ENCODE measurements at places on chromosomes 13 and 19.

DNA sequence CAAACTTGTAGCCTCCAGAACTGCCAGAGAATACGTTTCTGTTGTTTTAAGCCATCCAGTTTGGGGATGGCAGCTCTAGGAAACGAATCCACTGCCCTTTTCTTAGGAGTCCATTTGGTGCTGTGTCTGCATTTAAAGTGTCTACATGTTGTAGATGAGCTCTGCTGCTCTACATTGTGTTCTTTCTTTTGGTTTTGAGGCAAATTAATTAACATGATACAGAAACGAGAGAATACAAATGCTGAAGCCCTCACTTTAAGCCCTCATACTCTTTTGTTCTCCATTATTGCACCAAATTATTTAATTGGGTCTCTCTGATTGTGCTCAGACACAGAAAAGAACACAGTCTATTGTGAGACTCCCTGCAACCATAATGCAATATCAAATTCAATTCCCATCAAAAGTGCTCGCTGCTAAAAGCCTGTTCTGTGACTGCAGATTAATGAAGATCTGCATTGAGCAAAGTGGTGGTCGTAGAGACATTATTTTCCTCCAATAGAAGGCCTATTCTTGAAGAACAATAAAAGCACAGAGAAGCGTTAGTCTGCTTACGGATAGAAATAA is 166.3 kb upstream of the SOX21 start:
- DNase-seq: no peak

DNA sequence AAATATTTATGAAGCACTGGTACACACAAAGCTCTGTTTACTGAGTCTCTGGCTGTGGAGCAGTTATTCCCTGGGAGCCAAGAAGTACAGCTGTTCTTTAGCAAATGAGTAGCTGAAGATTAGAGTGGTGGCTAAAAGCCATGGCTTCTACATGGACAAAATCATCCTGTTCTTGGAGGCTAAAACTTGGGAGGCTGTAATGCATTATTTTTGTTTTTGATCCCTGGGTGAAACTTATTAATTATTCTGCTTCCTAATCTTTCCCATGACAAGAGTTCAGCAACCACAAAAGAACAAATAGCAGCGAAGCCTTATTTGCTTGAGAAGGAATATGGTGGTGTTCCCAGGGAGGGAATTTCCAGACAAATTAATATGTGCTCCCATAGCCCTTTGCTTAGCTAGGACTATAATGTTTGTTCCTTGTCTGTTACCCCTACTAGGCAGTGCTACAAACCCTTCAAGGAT is 109.5 kb downstream of the DCT start:
- no peak for DNase-seq

GRCh38 chr19:335486-336066 is 9.0 kb downstream of the MIER2 start:
- no peak for DNase-seq

DNA sequence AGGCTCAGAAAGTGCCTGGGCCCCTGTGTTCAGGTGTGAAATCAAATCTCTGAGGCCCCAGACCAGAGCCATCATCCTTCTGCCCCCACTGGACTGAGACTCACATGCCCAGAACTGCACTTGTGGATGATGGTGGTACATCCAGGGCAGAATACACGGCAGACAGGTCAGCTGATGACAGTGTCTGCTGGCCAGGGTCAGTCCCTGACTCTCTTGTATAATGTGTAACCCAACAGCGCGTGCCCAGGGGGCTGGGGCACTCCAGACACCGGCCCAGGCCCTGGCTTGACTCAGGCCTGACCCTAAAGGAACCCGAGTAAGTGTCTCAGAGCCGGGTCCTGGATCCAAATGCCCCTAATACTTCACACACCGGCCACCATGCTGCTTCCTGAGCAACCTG is 37.4 kb upstream of the GATAD2A start:
- DNase-seq: no peak

GRCh38 chr13:43596924-43597598 is 189.7 kb downstream of the ENOX1 start:
- DNase-seq: no peak

- DNase-seq: no peak
Observed at GRCh38 chr13:35700671-35701070, 224.2 kb upstream of the MAB21L1 start.

- no peak for DNase-seq
Observed at GRCh38 chr19:34356875-34357274, 8.1 kb upstream of the GPI start.

DNA sequence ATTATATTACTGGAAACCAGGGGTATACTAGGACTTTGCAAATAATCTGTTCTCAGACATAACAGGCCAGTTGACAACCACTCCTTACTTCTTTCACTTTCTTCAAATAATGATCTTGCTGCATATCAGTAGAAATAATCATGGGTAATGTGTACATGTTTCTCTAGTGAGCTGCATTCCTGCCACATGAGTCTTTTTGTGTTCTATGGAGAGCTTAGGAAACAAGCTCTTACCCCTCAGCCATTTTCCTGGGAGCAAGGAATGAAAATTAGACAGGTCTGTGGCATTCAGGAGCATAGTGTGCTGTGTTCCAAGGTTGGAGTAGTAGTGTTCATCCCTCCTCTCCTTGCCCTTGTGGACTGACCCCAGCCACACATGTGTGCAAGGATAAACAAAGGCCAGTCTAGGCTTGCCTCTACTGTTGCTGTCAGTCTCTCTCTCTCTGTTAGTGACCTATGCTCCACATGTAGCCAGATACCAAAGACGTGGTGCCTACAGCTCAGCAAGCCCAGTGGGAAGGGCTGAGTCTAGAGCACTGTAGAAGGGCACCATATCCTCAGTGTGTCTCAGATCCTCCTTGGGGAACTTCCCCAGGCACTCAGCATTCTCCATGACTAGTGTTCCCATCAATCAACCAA is 11.5 kb upstream of the OXGR1 start:
- DNase-seq: no peak

DNA sequence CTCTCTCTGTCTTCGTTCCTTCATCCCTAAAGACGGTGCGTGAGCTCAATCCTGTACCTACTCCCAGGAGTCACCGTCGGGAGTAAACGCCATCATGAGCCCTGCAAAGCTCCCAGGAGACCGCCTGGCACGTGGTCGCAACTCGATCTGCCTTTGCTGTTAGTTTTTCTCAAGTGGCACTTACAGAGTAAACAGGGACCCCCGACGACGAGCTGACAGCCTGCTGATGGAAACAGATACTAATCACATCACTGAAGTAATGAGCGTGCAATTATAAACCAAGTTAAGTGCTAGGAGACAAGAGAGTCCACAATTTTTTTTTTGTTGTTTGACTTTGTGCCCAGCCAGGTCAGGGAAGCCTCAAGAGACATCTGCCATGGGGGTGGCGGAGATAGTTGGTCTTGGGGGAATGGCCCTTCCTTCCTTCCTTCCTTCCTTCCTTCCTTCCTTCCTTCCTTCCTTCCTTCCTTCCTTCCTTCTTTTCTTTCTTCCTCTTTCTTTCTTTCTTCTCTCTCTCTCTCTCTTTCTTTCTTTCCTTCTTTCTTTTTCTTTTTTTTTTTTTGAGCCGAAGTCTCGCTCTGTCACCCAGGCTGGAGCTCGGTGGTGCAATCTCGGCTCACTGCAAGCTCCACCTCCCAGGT is 23.6 kb downstream of the CACNG6 start:
- no peak for DNase-seq

- no peak for DNase-seq
Observed at GRCh38 chr13:109180905-109181425, 551.6 kb downstream of the MYO16 start.

DNA sequence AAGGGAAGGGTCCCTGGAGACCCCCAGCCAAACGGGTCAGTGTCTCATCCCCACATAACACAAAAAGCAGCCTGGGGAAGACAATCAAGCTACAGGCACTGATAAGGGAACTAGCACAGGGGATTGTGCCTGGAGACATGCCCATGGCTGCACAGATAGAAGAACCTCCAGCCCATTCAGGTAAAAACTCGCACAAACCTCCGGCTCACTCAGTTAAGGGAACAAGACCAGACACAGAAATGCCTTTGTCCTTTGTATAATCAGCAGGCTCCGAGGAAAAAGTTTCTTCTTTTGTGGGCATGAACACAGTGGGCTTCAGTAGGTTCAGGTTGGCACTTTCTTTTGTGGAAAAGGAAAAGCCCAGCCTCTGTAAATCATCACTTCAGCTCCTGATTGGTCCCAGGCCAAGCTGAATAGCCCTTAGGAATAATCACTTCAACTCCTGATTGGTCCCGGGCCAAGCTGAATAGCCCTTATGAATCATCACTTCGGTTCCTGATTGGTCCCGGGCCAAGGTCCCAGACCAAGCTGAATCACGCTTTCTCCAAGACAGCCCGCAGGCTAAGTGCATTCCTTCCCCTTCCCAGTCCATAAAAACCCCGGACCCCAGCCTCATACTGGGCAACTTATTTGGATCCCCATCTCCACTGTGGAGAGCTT is 5.0 kb upstream of the ZNF230 start:
- no peak for DNase-seq

DNA sequence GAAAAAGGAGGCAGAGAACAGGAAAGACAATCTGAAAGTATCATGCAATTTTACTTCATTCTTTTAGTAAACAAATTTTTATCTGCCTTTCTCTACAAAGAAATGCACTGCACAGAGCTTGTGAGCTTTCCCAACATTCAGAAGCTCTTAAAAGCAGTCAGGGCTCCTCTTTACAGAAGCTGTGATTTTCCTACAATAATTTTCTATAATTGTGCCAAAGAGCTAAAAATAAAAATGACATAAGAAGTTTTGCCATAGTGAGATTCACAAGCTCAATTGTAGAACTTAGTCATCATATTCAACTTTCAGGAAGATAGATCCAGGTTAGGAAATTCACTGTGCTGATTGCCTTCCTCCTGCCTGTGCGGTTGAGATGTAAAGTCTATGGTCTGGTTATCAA is 341.4 kb downstream of the PCDH9 start:
- no peak for DNase-seq

- no peak for DNase-seq
Observed at GRCh38 chr13:30877335-30877734, 28.7 kb upstream of the MEDAG start.

GRCh38 chr13:113129480-113129879 is 6.9 kb downstream of the F10 start:
- no peak for DNase-seq

DNA sequence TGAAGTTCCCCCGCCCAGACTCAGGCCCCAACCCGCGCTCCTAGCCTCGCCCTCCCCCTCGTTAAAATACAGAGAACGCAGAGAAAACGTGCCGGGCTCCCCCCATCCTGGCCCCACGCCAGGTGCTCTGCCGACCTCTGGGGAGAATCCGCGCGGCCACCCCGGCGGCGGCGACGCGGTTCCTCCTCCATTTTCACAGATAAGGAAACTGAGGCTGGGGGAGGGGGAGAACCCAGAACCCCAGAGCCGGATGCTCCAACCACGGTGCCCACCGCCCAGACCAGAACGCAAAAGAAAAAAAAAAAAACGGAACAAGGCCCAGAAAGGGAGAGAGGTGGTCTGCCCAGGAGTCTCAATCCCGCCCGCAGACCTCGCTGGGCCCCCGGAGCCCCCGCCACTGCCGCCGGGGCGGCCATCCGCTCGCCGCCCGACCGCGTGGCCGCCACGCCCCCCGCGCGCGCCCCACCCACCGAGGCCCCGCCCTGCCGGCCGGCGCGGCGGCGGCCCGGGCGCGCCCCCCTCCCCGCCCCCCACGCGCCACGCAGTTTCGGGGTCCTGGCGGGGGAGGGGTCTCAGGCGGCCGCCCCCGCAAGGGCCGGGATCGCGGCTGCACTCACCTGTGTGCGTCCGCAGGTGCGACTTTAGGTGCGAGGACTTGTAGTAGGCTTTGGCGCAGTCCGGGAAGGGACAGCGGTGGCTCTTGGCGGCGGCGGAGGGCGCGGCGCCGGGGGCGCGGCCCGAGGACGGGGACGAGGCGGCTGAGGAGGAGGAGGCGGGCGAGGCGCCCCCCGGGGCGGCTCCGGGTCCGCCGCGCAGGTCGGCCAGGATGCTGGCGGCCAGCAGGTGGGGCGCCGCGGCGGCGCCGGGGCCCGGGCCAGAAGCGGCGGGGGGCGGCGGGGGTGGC is 703 bp downstream of the KLF16 start:
- peak; percentile 55 for DNase-seq

GRCh38 chr13:99196466-99197116 is 4.1 kb upstream of the UBAC2 start:
- no peak for DNase-seq

GRCh38 chr13:21557995-21558394 is 46.0 kb downstream of the MICU2 start:
- DNase-seq: no peak

- DNase-seq: no peak
Observed at GRCh38 chr19:1491114-1491848, at the start of gene REEP6. Gene REEP6 (plus strand): TSS chr19:1491181. CDS start chr19:1491270, 89 bp downstream.

GRCh38 chr13:46629811-46630413 is 76.9 kb downstream of the LRCH1 start:
- no peak for DNase-seq

DNA sequence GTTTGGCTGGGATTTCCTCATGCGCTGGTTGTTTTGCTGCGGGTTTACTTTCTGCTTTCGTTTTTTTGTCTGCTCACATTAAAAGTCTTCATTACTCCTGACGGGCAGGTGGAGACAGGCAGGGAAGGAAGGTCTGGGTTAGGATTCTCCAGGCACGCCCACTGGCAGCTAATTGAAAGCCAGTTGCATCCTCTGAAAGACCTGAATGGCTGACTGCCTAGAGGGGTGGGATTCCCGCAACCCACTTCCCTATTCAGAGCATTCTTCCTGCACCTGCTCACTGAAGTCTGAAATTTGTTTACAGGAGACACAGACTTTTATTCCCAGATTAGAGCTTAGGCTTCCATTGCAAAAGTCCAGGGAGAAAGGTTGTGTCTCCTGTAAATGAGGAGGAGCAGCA is 172.0 kb downstream of the UQCRFS1 start:
- no peak for DNase-seq

- DNase-seq: no peak
Observed at GRCh38 chr13:112053744-112054615, 13.0 kb upstream of the SOX1 start.

DNA sequence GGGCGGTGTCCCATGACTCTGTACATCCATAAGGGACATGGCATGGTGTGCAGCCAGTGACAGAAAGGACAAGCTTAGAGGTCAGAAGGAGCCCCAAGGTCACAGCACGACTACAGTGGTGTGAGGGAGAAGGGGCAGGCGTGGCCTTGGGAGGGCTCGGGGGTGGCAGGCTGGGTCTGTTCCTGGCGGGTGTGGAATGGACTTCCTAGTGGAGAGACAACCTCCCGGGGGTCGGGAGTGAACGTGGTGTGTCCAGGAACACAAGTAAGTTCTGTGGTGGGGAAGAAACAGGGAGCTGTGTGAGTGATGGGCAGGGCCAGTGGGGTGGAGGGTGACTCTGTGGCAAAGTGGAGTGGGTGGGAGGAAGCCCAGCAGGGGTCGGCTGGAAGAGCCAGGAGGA is 279.3 kb downstream of the TEX29 start:
- DNase-seq: no peak

DNA sequence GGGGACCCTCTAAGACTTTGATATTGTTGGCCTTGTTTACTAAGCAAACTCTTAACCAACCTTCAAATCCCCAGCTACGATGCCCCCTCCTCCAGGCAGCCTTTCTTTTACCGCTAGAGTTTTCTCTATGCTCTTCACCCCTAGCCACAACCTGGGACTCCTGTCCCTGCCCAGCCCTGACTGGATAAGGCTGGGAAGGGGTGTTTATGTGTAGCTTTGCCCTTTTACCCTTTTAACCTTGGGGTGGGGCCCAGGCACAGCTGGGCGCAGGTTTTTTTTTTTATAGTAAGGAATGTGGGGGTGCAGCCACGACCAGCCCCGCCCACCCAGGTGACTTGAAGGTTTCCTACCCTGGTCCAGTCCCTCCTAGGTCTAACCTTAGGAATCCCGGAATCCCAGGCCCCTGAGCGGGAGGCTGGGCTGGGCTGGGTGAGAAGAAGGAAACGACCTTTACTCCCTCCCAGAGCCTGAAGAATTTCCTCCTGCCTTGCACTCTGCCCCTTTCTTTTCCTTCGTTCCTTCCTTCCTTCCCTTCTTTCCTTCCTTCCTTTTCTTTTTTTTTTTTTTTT is 12.2 kb downstream of the TJP3 start:
- no peak for DNase-seq
